ENCODE measurements at places on chromosomes 16 and 17. TPM values are rescaled to one million over a fixed set of nuclear protein-coding genes. Genes with fewer than 3 reads are reported as not detected.

DNA sequence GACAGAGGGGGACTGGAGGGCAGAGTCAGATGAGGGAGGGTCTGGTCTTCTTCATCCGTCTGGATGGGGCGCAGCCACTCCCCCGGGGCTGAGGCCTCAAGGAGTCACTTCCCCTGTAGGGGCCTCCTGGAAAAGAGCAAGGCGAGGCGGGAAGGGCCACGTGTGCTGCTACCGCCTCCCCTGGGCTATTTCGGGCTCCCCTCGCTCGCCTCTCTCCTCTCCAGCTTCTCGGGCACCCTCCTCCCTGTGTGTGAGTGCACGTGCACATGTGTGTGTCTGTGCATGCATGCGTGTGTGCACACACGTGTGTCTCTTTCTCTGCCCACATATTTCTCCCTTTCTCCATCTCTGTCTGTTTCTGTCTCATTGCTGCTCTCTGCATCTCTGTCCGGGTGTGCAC lies 10.1 kb downstream of the GSG1L start:
- no peak for DNase-seq

DNA sequence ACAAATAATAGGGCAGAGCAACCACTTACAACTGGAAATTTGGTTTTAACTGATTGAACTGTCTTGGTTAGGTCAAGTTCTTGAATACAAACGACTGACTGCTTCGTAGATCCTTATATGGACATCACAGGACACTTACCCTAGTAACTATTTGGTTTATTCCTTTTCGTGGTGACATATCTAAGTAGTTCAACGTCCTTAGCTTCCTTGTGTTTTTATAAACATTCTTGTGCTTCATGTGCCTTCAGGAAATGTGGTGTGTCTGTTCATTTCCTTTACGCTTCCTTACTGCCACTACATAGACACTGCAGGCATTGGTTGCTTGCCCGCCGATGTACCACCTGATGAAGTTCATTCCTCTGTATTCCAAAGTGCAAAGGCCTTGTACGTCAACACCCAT lies 59.3 kb downstream of the USP10 start:
- peak; percentile 24 for DNase-seq

- DNase-seq, result peak; percentile 46
Measured at GRCh38 chr17:74736513-74737298, at the start of gene RAB37. TSS of gene RAB37 (plus strand) at chr17:74737256. CDS start at chr17:74737273, 17 bp downstream.

GRCh38 chr17:78375401-78376151 lies 2.9 kb upstream of the PGS1 start:
- DNase-seq, result no peak

DNA sequence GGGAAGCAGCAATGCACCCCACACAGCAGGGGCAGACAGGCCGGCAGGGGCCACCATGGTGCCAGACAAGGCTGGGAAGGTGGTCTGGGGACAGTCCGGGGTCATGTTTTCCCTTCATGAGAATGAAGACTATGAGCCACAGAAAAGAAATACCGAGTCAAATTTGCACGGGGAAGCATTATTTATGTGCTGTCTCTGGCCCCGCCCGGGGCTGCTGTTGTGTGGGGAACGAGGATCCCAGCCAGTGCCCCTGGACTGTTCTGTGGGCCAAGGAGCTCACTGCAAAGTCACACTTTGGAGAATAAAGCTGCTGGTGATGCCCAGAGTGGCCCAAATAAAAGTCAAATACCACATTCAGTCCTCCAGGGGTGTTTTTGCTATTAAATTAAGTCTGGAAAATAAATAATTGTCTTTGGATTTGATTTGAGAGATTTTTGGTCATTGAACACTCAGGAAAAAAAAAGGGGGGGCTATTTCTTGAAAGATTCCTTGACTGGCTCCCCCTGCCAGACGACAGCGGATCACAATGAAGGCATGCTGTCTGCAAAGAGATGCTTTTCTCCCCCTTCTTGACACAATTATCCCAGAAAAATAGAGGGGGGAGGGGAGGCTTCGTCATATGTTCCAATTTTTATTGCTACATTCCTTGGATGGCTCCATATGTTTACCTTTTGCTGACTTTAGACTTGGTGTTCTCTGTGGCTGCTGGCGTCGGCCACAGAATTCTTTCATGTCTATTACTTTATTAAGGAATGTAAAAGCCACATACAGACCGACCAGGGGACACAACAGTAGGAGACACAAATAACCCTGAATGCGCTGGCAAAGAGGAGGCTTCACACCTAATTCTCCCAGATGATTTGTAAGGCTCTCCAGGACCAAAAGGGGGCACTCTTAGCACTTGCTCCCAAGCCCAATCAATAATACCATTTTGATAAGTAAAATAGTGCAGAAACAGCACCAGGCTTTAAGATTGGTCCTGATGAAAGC lies 27.1 kb upstream of the ANKFN1 start:
- DNase-seq, result no peak

DNA sequence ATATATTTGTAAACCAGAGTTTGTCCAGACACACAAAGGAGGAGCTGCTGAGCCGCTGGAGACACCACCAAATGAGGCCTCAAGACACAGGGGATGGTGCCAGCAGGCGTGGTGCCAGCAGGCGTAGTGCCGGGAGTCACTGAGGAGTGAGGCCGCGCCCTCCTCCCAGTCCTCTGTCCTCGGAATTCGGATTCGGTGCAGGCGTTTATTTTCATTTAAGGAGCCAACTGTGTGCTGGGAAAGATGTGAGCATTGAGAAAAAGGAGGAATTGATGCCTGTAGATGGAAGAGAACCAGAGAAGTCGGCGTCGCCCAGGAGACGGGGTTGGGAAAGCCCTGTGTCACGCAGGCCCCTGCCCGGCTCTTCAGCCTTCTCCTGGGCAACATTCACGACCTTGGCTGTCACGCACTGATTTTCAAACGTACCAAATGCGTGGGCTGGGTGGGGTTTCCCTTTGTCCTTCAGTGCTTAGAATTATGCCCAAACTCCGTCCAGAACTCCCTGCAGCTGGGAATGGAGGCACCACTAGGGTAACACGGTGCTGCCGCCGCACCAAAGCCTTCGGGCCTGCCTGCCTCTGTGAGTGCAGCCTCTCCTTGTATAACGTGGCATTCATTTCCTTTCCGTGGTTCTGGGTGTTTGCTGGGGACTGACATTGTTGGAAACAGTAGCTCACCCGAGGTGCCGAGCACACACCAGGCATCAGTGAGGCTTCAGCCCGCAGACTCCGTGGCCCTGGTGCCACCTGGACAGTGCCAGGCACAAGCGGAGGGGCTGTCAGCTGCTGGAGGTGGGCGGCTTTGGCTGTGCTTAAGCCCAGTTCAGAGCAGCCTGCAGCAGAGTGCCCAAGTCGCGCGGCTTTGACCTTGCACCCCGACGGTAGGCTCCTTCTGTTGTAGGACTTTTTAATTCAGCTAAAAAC lies 49.0 kb upstream of the CHMP6 start:
- DNase-seq, result no peak

- DNase-seq, result no peak
Measured at GRCh38 chr17:58313815-58314705, 14.5 kb downstream of the TSPOAP1 start.

DNA sequence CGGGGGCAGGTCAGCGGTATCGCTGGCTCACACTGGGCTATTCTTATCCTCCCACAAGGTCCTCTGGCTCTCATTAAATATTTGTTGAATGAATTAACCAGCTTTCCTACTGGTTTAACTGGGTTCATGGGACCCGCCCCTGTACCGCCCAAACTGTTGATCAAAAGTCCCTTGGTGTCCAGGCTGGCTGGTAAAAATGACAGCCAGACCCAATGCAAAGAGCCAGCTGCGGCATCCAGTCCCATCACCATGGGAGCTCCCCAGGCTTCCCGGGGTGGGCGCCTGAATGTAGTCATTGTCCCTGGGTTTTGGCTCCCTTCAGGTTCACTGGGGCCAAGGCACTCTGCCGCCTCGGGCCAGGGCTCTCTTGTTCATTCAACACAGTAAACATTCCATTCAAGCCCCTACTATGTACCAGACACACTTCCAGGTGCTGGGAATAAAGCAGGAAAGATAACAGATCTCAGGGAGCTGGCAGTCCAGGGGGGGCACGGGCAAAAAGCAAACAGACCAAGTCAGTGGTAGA lies 11.7 kb upstream of the ATP2C2 start:
- DNase-seq, result no peak

GRCh38 chr17:30005709-30006320 lies 64.4 kb downstream of the EFCAB5 start:
- DNase-seq, result no peak

- no peak for DNase-seq
Measured at GRCh38 chr17:7235693-7236665, 1.7 kb upstream of the DVL2 start.

GRCh38 chr17:10196941-10197340 lies 1.5 kb downstream of the GAS7 start:
- DNase-seq, result no peak

The FOXN1 gene
- not detected for total RNA-seq

The ITGA2B gene
- total RNA-seq, result 0.41 TPM

The ESRP2 gene
- 0.62 TPM for total RNA-seq

The DNAI2 gene
- total RNA-seq, result 5.3 TPM

The NOG gene
- total RNA-seq, result 64.6 TPM

The HCRT gene
- total RNA-seq, result not detected

The KRT32 gene
- not detected for total RNA-seq

Data from T-cell (primary cell).